ENCODE measurements at places on chromosomes 7 and 10.

DNA sequence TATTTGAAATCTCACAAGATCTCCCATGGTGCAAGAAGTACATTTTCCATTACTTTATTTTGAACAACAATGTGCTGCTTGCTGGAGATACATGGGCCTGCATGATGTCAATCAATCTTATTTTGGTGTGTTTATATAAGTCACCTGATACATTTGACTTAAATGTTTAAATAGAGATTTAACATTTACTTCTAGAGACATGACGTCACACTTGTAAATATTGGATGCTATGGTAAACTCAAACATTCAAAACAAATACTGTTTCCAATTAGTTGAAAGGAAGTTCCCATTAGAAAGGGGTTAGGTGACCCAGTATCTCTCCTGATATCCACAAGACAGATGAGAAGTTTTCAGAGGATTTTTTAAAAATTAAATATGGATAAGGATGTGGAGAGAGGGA lies 214.5 kb downstream of the NSUN6 start:
- no peak for DNase-seq

DNA sequence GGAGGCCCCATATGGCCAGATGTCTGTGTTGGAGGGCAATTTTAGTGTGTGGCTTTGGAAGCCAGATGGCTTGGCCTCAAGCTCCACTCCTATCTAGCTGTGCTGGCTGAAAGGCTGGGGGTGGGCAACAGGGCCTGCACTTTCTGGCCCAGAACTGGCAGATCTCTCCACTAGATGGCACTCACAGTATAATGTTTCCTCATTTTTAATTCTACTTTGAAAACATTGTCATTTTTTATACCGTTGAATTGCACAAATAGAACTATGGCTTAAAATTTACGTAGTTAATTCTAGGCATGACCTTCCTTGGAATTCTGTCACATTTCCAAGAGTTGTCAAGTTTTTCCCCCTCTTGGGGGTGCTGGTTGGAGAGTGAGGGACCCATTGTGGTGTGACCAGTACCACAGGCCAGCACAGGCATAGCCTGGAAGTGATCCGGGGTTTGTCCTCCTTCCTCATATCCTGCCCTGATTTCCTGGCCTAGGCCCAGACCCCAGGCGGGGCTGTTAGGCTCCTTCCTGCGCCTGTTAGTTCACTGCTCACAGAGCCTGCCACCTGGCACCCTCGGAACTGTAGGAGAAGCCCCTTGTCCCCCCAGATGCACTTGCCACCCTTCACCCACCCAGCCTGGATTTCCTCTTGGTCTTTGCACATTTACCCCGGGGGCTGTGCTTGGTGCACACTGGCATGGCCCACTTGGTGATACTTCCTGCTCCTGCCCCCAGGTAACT lies 52.8 kb downstream of the ARHGAP22 start:
- peak; percentile 76 for DNase-seq

DNA sequence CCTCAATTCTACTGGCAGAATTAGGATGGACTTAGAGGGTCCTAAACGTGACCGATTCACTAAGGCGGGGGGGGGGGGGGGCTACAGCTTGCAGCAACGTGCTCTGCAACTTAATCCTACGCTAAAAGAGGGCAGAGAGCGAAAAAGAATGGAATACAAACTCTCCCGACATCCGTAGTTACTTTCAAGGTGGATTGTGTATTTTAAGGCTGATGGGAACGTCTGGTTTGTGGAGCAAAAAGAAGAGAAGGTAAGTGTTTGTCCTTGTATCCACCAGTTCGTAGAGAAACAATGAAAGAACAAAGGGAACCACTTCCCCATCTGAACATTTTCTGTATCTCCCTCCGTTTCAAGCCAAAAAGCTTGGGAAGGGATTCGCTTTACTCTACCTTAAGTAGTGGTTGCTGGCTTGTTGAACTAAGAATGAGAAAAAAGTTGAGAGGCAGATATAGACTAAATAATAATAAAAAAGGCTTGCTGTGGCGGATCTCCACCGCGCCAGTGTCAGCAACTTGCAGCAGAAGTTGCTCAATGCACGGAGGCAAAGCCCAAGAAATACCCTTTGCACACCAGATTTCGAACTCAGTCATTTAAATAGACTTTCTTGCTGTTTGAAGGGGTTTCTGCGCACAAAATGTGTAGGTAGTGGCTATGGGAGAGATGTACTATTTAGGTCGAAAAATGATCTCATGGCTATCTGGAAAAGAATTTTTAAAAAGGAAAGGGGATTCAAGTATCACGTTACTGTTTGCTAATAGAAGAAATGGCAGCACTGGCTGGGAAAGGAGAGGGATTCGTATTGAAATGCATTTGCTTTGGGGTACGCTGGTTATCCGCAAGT lies 736 bp downstream of the SKIDA1 start:
- peak; percentile 51 for DNase-seq

GRCh38 chr7:5408777-5409176 lies 14.9 kb downstream of the TNRC18 start:
- no peak for DNase-seq
